ENCODE measurements at places on chromosomes 1 and 21.

- no peaks in the 10 kb centered on the region for H3K36me3 ChIP-seq
- no peak for DNase-seq
- no peak overlapping the region for H3K27ac ChIP-seq
- no peaks in the 10 kb centered on the region for H3K4me1 ChIP-seq
- no peak overlapping the region for H3K4me3 ChIP-seq
Observed at GRCh38 chr1:76944942-76945341, 77.7 kb downstream of the ST6GALNAC5 start.

DNA sequence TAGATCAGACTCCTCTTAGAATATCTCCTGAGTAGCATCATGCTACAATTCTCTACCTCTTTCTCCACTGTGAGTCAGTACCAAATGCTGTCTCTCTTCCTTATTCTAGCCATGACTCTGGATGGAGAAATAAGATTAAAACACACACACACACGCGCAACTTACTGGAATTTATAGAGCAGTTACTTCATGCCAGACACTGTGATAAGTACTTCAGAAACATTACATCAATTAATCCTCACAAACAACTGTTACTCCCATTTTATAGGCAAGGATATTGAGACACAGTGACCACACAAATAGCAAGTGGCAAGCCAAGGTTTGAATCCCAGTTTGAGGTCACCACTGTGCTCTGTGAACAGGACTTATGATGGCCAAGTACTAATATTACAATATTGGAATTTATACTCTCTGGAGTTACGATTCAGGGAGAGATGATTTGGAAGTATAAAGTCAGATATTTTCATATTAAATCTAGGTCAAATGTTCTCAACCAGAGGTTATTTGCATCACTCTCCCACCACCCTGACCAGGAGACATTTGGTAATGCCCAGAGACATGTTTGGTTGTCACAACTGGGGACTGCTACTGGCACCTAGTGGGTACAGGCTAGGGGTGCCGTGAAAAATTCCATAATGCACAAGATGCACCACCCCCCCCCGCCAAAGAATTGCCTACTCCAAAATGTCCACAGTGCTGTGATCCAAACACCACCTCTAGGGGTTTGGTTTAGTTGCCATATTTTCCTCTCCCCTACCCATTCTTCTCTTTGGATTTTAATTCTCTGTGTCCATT is 221.6 kb downstream of the LTN1 start:
- no peak for DNase-seq
- H3K4me3 ChIP-seq = peak overlapping the region; percentile 9
- H3K27me3 ChIP-seq = no peaks in the 10 kb centered on the region
- peak overlapping the region; percentile 90 for H3K27ac ChIP-seq
- peaks cover 31% of the 10 kb centered on the region for H3K4me1 ChIP-seq

GRCh38 chr1:167059045-167059808 is 30.9 kb downstream of the GPA33 start:
- H3K27ac ChIP-seq = no peak overlapping the region
- no peak for DNase-seq
- no peaks in the 10 kb centered on the region for H3K36me3 ChIP-seq
- no peaks in the 10 kb centered on the region for H3K27me3 ChIP-seq
- H3K4me1 ChIP-seq = no peaks in the 10 kb centered on the region

- no peaks in the 10 kb centered on the region for H3K36me3 ChIP-seq
- H3K27me3 ChIP-seq = no peaks in the 10 kb centered on the region
- no peak for DNase-seq
Observed at GRCh38 chr21:38027901-38028498, 111.7 kb upstream of the KCNJ6 start.
